ENCODE measurements at places on chromosomes 2 and 18. TPM values are rescaled to one million over a fixed set of nuclear protein-coding genes. Genes with fewer than 3 reads are reported as not detected.

DNA sequence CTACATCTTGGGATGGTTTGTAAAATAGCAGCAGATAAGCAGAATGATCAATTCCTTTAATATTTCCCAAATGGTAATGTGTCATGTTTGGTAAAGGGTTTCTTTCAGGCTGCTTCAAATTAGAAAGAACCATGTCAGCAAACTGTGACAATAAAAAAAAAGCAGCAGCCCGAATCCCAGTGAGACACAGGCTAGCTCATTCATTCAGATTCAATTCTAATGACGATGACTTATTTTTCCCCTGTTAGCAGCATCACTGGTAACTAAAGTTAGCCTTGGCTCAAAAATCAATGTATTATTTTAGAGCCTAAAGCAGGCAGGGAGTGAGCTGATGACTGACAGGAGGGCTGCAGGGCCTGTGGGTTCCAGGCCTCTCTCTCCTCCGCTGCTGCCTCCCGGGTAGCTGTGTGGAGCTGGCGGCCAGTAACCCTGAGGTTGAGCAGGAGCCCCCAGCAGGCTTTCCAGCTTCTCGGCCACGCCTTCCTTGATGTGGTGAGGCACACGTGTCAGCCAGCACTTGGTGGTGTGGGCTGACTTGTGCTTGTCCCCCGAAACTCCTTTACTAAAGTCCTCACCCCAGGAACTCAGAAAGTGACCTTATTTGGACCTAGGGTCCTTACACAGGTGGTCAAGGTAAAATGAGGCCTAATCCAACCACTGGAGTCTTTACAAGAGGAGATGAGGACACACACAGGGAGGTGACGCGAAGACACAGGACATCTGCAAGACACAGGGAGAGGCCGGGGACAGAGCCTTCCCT lies 120.5 kb upstream of the HS6ST1 start:
- DNase-seq = no peak

CXCR4 gene
- total RNA-seq = not detected

DNA sequence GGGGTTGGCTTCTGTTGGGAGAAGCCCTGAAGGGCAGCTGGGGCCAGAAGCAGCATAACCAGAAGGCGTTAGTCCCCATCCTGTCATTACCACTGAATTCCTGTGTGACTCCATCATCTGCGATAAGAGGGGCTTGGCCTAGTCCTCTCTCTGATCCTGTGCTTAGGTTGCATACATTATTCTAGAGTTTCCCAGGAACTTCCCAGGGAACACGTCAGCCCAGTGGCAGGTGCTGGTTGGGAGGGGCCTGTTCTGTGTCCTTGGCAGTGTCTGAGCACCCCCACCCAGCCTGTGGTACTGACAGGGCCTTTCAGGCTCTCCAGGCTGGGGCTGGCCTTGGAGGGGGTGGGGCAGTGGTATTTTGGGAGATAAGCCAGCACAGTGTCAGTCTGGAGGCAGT lies 4.5 kb upstream of the TOGARAM2 start:
- peak; percentile 92 for DNase-seq

DNA sequence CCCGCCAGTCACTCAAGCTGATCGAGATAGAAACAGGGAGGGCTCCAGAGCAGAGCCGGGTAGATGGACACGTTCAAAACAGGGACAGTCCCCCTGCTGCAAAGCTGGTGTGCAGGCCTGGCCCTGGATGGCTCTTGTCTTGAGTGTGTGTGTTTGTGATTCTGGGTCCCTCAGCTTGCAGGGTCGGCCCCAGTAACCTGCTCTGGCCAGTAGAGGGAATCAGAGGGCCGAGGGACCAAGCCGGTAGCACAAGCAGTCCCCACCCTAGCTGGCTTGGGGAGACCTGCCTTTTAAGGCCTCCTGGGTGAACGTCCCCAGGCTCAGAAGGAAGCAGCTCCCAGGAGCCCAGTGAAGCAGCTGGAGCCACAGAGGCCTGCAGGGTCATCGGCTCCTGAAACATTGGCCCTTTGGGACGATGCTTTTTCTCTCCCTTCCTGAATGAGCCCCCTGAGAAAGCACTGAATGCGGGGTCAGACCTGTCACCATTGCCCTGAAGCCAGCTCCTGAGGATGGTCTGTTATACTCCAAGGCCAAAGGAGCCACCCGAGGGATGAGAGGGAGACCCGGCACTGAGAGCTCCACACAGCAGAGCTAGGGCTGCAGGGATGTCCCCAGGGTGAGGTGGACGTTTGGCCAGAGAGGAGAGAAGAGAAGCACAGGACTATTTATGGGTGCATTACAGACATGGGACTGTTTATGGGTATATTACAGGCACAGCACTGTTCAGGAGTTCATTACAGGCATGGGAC lies 15.4 kb upstream of the MLPH start:
- no peak for DNase-seq

- DNase-seq = no peak
These were observed 336.2 kb downstream of the EPHA4 start for GRCh38 chr2:221235941-221236340.

- no peak for DNase-seq
These were observed 493.3 kb downstream of the CMPK2 start for GRCh38 chr2:6372317-6372901.

- DNase-seq = no peak
These were observed 27.9 kb downstream of the PIEZO2 start for GRCh38 chr18:11121443-11121849.

LYG1 gene
- total RNA-seq = not detected

- DNase-seq = peak; percentile 46
These were observed 576 bp downstream of the NYAP2 start for GRCh38 chr2:225400060-225400511.

DNA sequence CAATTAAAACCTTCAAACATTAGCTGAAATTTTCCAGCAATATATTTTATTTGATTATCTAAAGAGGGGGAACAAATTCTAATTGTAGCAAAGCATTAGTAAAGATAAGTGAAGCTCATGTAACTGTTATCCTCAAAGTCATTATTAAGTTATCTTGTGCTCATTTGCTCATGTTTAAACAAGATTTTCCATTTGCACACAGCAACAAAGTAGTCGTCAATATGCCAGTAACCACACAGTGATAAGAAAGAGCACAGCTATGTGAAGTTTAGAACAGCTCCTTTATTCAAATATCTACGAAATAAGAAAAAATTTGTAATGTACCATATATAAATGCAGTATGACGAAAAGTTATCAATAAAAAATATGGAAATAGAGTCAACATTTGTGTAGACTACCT lies 159.5 kb downstream of the ERBB4 start:
- DNase-seq = no peak

FKBP1B gene
- 15.3 TPM for total RNA-seq

- DNase-seq = no peak
These were observed 21.0 kb downstream of the SPOPL start for GRCh38 chr2:138522556-138522955.

DNA sequence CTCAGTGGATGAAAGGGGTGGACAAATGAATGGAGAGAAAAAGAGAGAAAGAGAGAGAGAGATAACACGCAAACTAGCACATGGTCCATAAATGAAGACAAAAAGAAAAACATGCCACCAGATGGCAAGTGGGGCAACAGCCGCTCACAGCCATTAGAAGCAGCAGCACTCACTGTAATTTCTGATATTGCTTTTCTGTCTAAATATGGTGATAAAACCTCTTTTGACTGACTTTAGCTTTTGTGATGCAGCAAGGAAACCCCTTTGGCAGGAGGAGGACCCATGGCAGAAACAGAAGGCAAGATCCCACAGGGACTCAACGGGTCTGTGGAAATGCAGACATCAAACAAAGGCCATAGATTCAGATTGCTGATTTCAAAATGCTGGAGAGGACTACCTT lies 88.0 kb upstream of the CDH20 start:
- DNase-seq = no peak

DNA sequence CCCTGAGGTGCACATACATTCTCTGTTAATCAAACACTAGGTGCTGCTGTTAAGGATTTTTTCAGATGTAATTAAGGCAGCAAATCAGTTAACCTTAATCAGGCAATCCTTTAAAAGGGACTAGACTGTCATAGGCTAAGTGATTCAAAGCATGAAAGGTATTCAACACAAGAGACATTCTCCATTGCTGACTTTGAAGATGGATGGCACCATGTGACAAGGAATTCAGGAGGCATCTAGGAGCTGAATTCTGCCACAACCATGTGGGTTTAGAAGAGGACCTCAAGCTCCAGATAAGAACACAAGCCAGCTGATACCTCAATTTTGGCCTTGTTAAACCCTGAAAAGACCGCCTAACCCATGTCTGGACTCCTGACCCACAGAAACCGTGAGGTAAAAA lies 84.0 kb downstream of the SMAD2 start:
- no peak for DNase-seq

DNA sequence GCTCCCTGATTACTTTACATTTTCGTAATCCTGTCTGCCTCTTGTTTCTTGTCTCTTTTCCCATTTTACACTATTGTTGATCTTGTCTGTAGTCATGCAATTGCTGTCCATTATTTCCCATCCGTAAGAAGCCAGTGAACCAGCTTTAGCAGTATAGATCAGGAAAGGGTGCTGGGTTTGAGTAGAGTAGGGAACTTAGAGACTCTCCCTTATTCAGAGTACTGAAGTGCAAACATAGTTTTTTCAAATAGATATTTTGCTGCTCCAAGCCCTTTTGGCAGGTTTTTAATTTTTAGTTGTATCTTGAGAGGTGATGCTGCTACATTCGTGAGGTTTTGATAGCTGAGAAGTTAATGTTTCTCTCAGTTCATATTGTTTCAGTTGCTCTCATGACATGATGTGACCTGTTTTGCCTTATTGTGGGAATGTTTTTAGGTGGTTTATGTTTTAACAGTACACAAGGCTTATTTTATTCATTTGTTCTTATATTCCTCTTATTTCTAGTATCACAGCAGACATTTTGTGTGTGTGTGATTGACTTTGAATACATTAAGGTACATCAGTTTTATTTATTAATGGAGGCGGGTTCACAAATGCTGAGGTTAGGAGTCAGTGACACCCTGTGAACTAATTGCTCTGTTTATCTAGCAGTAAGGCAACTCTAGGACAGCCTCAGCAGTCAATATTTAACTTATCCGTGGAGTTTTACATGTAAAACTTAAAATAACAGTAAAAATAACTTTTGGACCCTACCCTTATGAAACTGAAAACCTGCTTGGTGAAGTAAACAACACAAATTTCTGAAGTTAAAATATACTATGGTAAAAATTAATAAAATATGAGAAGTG lies 118.4 kb downstream of the ZNF407 start:
- DNase-seq = no peak

CD28 gene
- not detected for total RNA-seq

DNA sequence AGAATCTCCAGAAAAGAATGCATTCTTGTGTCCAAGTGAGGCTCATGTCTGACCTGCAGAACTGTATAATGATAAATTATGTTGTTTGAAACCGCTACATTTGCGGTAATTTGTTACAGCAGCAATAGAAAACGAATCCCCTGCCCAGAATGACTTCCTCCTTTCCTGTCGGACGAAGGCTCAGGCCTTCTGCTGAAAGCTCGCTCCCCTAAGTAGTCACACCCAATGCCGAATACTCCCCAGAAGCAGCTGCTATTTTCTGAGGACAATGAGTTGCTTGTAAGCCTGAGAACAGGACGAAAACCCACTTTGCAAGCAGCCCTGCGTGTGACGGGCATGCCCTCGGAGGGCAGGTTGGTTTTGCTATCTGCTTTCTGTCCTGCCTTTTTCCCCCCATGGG lies 27.7 kb upstream of the PTPN4 start:
- DNase-seq = no peak

- DNase-seq = no peak
These were observed 387.8 kb downstream of the CDH7 start for GRCh38 chr18:66138642-66139041.

CNOT11 gene
- 53.7 TPM for total RNA-seq

DNA sequence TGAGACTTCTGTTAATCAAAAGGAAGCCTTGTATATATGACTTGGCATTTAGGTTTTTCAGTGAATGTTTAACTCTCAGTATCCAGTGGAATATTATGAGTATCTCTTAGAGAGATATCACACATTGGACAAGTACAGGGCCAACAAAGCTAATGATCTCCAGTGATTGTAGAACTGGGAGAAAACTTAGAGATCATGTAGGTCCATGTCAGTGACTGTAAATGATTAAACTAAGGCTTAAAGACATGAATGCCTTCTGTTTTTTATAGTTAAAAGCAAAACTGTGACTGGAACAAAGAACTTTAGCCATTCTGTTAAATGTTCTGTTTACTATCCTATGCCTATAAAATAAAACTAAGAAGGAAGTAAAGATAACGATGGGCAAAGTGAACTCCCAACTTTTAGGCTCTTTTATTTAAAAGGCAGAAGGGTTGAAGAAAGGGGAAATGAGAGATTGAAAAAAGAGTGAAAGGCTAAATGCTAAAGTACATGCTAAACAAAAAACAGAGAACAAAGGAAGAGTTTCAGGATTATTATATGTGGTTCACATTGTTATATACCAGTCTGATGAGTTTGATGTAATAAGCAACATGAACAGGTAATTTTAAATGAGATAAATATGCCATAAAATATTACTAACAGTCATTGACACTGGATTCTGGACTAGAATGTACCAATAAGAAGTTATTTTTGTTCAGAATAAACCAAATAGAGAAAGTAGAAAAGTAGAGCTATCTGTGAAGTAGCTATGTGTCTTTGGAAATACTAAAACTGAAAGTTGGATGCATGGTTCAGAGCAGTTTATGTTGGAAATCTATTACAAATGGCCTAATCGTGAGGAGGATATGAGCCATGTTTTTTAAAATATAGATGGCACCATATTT lies 37.1 kb upstream of the TNFRSF11A start:
- DNase-seq = no peak

DNA sequence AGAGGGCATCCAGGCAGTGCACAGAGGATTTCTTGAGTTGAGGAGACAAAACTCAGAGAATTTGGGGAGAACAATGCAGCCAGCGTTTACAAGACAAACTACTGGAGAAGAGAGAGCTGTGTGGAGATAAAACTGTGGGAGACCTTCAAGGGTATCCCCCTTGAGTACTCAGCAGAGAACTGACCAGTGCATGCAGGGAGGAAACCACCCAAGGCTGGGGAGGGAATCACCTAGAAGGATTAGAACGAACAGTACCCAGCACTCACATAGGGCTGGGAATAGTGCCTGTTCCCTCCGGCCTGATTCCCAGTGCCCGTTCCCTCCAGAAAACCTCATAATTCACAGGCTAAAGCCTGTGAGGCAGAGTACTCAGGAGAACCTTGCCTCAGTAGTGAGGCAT lies 61.9 kb upstream of the YPEL5 start:
- no peak for DNase-seq

DNA sequence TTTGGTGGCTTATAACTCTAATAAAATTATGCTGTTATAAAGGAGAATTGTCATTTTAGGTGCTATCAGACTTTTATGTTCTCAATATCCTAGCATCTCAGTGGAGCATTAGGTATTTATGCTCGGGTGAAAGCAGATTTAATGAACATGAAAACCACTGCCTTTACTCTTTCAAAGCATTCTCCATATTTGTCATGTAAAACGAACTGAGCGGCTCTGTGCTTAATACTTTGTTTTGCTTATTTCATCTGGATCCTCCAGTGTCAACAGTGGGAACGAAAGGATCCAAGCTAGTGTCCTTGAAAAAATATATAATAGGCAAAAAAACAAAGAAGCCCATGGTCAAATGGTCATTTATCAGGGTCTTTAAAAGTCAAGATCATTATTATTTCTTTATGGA lies 53.5 kb downstream of the THSD7B start:
- no peak for DNase-seq

GRCh38 chr18:24212939-24213338 lies 74.1 kb downstream of the CABYR start:
- peak; percentile 99 for DNase-seq

Measured in mammary epithelial cell (primary cell).